AML-193 (cell line): ENCODE measurements at places on chromosomes 16 and 17.

DNA sequence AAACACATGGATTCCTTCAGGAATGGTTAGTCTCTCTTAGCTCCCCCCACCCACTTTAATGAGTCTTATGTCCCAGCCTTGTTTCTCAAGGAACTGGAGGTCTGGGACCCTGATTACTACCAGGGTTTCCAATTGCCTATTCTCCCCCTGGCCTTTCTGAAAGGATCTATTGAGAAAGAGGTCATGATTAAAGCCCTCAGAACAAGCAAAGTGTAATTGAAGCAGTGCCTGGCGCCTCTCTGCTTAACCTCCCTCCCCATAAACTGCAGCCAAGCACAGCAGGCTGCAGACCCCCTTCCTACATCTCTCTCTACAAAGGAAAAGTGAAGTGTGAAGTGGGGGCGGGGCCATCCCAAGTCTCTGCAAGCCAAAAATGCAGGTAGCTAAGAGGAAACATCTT lies 159.7 kb upstream of the CDH11 start:
- no peak for DNase-seq

DNA sequence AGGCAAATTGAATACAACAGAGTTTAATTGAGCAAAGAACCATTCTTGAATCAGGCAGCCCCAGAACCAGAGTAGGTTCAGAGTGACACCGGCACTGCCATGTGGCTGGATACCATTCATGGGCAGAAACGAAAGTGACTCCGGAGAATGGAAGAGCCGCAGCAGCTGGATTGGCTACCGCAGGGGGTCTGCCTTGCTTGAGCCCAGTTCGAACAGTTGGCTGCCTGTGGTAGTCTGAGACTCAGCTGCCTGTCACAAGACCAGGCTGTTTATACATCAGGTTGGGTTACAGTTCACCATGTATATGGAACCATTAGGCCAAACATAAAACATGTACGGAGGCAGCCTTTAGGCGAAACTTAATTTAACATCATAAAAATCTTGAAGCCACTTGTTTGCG lies 205.2 kb upstream of the CHMP6 start:
- DNase-seq = no peak

DNA sequence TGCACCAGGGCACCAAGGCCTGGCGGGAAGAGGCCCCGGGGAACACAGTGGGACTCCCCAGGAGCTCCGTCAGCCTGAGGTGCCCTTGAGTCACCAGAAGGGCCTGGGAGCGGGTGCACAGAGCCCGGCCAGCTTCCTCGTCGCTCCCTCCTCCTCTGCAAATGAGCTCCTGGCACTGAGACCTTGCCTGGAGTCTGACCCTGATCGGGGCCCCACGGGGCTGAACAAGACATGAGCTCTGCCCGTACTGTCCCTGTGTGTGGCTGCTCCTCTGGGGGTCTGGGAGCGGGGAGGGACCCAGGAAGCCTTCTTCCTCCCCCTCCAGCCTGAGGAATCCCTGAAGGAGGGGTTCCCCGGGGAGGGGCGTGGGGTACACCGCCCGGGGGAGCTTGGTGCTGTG lies 36.4 kb upstream of the SSTR5 start:
- DNase-seq = no peak

GRCh38 chr17:48725004-48725287 lies 2.0 kb downstream of the PRAC2 start:
- DNase-seq = no peak

- no peak for DNase-seq
These were observed 2.6 kb upstream of the HOXB5 start for GRCh38 chr17:48596000-48596734.

DNA sequence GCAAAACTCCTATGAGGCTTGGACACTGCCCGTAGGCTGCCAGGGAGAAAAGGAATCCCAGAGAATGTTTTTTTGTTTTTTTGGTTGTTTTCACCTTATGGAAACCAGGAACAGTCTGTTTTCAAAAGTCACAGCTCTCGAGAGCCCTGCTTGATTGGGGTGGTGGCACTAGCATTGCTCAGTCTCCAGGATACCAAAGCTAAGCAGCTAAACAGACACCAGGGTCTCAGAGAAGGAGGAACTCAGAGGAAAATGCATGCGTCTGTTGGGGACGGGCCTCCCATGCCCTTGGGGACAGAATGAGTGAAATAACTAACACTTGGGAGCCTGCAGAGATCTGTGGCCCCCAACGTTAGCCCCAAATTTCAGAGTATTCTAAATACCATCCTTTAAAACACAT lies 178.8 kb downstream of the SOX9 start:
- DNase-seq = no peak

DNA sequence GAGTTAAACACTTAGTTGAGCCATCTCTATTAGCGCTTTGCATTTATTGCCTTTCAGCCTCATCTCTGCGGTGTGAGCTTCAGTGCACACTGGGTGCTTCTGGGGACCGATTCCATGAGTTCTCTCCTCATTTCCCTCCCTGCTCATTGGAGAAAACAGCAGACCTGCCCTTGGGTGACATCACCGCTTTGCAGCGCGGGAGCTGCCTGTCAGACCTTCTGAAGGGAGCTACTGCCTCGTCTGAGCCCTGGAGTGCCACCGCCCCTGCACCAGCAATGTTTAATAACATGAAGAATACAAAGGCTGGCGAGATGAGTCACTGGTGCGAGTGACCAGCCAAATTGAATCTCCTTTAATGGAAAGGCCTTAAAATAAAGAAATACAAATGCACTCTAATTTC lies 30.2 kb upstream of the CPPED1 start:
- no peak for DNase-seq

DNA sequence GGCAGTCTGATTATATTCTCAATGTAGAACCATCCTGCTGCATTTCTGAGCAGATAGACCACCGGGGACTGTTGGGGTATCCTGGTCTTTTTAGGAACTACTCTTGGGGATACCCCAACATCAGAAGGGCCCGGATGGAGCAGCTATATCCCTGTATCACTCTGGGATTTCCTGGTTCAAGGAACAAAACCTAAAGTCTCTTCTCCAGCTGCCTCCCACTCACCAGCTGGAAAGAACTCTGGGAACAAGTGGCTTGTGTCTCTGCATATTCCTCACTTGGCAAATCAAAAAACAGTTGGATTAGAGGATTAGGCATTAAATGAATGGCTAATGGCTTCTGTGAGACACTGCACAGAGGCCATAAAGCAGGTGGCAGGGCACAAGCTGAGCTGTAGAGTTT lies 62.3 kb upstream of the HS3ST2 start:
- DNase-seq = no peak

DNA sequence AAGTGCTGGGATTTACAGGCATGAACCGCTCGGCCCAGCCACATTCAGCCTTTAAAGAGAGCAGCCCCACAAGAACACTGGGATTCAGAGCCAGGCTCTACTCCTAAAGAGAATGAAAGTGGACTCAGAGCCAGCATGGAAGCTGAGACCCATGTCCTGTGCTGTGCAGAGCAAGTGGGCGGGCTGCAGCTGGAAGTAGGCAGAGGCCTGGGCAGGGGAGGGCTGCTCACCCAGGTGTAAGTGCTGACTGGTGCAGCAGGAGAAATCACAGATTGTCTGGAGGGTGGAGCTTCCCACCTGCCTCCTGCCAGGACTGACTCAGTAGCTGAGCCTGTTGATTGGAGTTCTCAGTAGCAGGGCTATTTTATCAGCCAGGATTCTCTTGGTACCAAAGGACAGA lies 178.7 kb downstream of the KATNIP start:
- DNase-seq = no peak

- DNase-seq = no peak
These were observed 70.5 kb downstream of the AATF start for GRCh38 chr17:37019117-37019740.

- DNase-seq = no peak
These were observed 19.4 kb downstream of the PRDM7 start for GRCh38 chr16:90057738-90058173.

- DNase-seq = peak; percentile 95
These were observed 18.2 kb downstream of the COTL1 start for GRCh38 chr16:84599521-84600202.

GRCh38 chr17:16991349-16992009 lies 19.6 kb upstream of the TNFRSF13B start:
- DNase-seq = peak; percentile 11

DNA sequence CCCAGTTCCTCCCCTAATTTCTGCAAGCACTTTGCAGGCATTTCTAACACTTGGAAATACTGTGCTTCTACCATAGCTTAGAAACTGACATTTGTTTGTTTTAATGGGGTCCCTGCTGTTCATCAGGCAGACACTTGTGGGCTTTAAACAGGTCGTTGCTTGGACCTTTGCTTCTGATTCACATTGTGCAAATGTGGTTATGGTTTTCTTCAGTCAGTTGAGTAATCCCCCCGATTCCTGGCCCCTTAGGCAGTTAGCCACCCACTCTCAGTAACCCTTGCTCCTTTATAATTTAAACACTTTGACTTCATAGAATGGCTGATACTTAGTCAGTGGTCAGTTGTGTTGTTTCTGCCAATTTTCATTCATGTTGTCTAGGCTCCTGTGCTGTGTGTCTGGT lies 39.4 kb downstream of the SLC47A1 start:
- DNase-seq = no peak

DNA sequence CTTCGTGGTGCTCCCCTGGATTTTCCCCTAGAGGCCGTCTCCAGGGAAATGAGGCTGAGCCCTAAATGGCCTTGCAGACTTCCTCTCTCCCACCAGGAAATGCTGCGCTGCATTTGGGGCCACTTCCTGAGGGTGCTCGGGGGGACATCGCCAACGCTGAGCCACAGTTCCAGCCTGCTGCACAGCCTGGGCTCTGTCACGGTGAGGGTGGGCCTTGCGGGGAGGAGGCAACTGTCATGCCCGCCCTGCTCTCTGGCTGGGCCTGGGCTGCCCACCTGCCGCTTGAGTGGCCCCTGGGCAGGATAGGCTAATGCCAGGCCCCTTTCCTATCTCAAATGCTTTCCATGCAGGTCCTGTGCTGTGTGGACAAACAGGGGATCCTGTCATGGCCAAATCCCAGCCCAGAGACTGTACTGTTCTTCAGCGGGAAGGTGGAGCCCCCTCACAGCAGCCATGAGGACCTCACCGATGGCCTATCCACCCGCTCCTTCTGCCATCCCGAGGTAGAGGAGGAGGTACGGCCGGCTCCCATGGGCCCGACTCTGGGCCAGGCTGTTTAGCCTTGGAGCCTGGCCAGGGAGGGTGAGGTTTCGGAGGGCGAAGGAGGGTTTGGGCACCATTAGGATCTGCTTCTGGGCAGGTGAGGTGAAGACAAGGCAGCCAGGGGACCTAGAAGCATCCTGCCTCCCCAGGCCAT lies 24.2 kb downstream of the CASKIN2 start:
- DNase-seq = no peak

- DNase-seq = no peak
These were observed 59.1 kb downstream of the GRIN2A start for GRCh38 chr16:10123141-10123540.

GRCh38 chr17:50771991-50772785 lies 4.9 kb upstream of the ANKRD40CL start:
- no peak for DNase-seq

DNA sequence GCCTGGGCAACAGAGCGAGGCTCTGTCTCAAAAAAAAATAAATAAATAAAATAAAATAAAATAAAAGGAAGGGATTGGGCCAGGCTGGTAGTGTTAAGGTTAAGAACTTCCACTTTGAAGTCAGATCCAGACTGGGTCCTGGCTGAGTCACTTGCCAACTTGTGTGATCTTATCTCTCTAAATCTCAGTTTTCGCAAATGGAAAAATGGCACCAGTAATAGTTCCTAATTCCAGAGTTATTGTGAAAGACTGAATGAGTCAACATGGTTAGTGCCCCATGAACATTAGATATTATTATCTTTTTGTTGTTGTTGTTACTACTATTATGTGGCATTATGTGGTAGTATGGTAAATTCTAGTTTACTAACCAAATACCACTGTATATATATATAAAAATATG lies 188.0 kb upstream of the AXIN2 start:
- no peak for DNase-seq

DNA sequence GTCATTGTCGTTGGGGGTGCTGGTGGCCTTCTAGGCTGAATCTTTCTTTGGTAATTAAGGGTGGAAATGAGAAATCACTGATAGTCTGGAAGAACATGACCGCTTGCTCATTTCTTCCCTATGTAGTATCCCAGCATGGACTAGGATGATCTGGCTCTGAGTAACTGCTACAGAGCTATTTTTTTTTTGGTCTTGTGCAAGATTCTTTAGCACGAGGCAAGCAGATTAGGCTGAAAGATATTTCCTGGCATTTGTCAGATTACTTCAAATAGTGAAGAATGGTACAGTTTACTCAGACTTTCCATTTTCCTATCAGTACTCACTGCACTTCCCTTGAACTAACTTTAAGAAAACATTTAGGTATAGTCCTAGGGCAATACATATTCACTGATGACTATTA lies 89.0 kb downstream of the SYCE1L start:
- DNase-seq = no peak

- DNase-seq = no peak
These were observed 1.4 kb downstream of the GPR139 start for GRCh38 chr16:20072146-20072873.
